ENCODE measurements at places on chromosomes 3 and 15.

DNA sequence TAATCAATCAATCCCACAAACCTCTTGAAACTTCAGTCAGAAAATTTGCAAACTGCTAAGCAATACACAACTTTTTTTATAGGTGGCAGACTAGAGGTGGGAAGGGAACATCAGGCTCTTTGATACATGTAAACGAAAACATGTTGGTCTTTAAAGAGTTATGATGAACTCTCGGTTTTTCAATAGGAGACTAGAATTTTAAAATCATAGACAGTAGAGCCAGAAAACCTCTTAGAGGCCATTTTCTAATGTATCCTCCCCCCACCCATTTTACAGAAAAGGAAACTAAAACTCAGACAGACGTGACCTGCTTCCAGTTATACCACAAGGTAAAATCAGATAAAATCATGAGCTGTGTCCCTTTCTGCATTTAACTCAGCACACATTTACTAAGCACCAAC, 179.1 kb upstream of the LPP start:
- DNase-seq, result no peak

DNA sequence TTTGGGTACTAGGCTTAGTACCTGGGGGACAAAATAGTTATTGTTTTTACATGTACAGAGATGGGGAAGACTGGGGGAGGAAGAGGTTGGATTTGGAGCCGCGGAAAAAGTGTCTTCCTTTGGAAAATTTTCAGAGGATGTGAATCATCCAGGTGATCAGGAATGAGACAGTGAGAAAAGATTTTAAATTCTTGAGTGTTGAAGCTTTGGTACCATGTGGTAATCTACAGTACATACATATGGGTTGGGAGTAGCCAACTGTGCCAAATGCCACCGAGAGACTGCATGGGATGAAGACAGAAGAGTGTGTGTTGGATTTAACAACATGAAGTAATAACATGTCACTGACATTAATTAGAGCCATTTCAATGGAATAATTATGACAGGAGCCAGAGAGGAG, 1238.2 kb downstream of the ROBO1 start:
- DNase-seq, result no peak

GRCh38 chr3:2765002-2765579, 345.1 kb downstream of the IL5RA start:
- no peak for DNase-seq

- DNase-seq, result no peak
These were observed 29.4 kb downstream of the TP53BP1 start for GRCh38 chr15:43463507-43463906.

DNA sequence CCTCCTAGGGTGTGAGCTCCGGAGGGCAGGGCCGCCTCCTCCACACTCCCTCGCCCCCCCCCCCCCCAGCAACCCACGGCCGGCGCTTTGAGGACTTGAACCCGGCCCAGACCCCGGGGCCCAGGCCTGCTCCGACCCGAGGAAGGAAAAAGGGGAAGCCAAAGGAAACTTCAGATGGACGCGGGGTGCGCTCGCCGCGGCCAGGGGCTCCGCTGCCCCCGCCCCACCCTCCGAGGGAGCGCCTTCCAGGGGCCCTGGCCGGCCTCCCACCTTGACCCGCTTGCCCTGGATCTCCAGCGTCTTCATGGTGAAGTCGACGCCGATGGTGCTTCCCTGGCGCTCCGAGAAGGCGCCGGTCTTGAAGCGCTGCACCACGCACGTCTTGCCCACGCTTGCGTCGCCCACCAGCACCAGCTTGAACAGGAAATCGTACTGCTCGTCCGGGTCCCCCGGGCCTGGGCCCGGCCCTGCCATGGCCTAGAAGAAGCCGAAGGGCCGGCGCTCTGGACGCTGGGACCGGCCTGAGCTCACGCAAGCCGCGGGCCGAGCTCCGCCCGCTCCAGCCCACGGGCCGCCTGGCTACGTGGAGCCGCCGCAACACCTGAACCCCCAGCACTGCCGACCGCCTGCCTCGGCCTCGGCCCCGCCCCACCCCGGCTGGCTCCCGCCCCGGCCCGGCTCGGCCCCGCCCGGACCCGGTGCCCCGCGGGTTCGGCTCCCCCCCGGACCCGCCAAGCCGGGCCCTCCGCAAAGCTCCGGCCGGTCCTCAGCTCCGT, 400 bp downstream of the RAB43 start:
- DNase-seq, result no peak

- no peak for DNase-seq
These were observed 36.0 kb upstream of the TIMP4 start for GRCh38 chr3:12194669-12195161.

- DNase-seq, result no peak
These were observed 534.4 kb downstream of the ZNF385D start for GRCh38 chr3:21216598-21216997.

GRCh38 chr15:93527374-93528050, 438.5 kb upstream of the RGMA start:
- no peak for DNase-seq

DNA sequence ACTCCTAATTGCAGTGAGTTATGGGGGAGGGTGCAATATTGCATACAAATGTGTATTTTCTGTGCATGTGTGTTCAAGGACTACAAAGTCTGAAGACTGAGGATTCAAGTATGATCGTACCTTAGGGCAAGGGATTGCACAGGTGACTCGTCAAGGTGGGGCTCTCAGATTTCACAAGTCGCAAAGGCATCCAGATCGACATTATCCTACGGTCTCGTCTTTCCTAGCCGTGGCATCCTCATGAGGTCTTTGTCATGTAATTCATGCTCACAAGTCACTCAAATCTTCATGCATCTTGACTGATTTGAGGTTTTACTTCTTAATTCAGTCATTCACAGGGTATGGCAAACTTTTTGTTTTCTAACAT, 191.4 kb upstream of the HES1 start:
- DNase-seq, result no peak

- no peak for DNase-seq
These were observed 78.2 kb upstream of the TJP1 start for GRCh38 chr15:29900237-29901189.

GRCh38 chr3:59386165-59386564, 336.3 kb upstream of the CFAP20DC start:
- DNase-seq, result peak; percentile 41

DNA sequence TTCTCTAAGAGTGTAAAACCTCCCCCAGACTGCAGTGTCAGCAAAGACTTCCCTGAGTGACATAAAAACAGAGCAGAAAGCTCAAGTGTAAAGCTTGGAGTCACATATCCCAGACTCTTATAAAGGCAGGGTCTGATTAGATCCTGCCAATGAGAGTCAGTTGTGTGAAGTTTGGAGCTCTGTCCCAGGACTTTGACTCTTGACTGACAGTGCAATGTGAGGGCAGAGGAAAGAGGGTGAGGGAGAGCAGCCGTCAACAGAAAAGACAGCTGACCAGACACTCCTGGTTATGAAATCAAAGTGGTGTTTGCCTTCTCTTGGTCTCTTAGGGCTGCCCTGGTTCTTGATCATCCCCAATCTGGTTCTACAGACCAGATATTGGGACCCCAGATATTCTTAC, 393.2 kb downstream of the ERC2 start:
- DNase-seq, result no peak

GRCh38 chr15:23536659-23537058, 28.8 kb upstream of the MKRN3 start:
- DNase-seq, result no peak

DNA sequence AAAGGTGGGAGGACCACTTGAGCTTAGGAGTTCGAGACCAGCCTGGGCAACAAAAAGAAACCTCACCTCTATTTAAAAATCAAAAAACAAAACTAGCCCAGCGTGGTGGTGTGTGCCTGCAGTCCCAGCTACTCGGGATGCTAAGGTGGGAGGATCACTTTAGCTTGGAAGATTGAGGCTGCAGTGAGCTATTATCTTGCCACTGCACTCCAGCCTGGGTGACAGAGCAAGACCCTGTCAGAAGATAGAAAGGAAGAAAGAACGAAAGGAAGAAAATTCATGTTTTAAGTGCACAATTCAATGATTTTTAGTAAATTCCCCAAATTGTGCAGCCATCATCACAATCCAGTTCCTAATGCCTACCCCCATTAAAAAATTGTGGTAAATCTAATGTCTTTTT, 7.8 kb downstream of the FSD2 start:
- DNase-seq, result no peak

GRCh38 chr3:24764236-24764915, 269.7 kb upstream of the THRB start:
- DNase-seq, result no peak

DNA sequence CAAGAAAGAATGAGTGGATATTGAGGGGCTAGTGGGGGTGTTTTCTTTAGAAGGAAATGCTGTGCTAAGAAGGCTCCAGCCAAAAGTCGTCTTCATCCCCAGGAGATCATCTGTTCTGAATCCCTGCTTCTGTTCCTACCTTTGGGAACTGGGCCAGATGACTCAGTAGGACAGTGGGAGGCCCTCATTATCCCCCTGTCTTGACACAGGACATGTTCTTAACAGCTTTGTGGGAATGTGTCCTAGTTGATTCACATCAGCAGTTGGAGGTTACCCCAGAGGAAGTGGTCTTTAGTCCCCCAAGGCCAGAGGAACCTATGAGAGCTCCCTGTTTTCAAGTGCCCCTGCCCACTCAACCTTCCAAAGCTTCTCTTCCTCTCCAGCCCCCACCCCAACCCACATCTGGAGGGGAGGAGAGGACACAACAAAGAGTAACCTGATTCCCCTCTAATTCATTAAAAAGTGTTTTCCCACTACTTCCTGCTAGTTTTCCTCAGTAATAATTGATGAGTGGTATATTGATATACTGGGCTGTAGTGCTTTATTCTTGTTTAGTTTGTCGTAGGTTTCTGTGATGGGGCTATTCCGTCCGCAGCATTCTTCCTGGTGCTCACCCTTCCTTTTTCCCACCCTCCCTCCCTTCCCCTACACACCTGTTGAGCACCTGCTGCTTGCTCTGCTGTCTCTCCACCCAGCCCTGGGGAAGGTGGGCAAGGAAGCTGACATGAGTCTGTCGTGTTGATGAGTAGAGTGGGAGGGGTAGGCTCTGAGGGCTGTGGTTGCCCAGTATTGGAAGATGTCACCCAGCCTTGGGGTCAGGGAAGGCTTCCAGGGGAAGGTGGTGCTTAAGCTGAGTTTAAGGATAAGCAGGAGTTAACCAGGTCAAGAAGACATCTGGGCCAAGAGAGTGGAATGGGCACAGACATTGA, 9.3 kb downstream of the PXYLP1 start:
- no peak for DNase-seq

GRCh38 chr15:55387027-55387426, 21.1 kb downstream of the CCPG1 start:
- no peak for DNase-seq

GRCh38 chr3:155651489-155652218, 93.2 kb downstream of the PLCH1 start:
- DNase-seq, result no peak

- no peak for DNase-seq
These were observed 92.4 kb downstream of the MEGF11 start for GRCh38 chr15:66161108-66161507.

- no peak for DNase-seq
These were observed 25.6 kb upstream of the CFAP161 start for GRCh38 chr15:81108427-81108826.

GRCh38 chr3:181278468-181279238, 289.1 kb upstream of the DNAJC19 start:
- DNase-seq, result no peak

- peak; percentile 35 for DNase-seq
These were observed 302.2 kb upstream of the NR2E3 start for GRCh38 chr15:71508081-71508682.

GRCh38 chr3:157059661-157060060, 100.3 kb downstream of the CCNL1 start:
- DNase-seq, result no peak

DNA sequence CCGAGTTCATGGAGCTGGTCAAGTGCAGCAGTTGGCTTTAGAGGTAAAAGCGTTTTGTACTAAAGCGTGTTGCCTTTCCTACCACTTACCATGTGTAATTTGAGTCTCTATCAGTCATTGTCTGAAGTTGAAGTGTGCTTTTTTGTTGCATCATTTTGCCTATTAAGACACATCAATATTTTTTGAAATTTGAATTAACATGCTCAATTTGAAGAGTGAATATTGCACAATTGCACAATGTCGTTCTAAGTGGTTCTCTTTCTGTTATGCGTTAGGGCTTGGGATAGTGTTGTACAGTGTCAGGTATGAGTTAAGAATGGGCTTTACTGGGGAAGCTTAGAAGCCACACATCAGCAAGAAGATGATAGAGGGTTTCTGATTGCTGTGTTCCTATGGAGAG, 84.0 kb upstream of the ACKR4 start:
- no peak for DNase-seq

DNA sequence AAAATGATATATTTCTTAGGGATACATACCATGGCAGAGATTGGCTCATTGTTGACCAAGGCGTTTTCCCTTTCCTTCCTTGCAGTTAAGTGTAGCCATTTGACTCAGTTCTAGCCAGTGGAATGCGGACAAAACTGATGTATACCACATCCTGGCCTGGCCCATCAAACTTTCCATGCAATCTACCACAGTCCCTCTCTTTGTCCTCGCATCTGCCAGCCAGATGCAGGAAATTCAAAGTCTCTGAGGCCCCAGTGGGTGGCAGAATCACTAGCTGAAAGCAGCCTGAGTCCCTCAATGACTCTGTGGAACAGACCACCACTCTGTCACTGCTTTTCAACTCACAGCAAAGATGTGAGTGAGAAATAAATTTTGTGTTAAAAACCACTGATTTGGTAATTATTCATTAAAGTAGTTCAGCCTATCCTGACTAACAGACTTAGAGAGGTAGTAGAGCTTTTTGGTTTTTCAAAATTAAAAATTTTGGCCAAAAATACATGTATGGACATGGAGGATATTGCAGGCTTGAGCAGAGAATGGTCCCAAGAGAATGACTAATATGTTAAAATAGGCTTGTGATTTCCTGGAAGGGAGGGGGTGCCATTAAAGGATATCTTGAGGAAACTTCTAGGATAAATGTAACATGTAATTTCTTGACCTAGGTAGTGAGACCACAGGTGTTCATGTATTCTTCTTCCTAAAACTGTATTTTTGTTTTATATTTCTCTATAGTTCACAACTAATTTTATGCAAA, 10.9 kb downstream of the LRRFIP2 start:
- DNase-seq, result no peak

DNA sequence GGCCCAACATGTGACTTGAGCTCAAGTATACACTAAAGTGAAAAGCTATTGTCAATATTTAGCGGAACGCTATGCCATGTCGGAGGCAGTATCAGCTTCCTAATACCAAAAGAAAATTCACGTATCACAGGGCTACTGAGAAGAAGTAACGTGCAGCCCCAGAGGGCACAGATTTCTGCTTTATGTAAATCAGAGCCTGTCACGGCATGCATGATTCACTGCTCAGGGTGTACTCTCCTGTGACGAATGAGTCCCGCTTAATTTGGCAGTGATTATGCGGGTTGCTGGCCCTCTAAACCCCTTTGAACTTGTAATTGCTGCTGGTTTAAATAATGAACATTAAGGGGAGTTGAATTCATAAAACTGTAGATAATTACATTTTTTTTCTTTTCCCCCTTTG, 85.3 kb downstream of the MEIS2 start:
- DNase-seq, result no peak

- DNase-seq, result no peak
These were observed 1.1 kb downstream of the MCF2L2 start for GRCh38 chr3:183427196-183427875.

- no peak for DNase-seq
These were observed 25.3 kb downstream of the FBXO22 start for GRCh38 chr15:75928680-75929608.

Data from GM12891 (cell line).